ENCODE measurements at places on chromosomes 3 and 15.

DNA sequence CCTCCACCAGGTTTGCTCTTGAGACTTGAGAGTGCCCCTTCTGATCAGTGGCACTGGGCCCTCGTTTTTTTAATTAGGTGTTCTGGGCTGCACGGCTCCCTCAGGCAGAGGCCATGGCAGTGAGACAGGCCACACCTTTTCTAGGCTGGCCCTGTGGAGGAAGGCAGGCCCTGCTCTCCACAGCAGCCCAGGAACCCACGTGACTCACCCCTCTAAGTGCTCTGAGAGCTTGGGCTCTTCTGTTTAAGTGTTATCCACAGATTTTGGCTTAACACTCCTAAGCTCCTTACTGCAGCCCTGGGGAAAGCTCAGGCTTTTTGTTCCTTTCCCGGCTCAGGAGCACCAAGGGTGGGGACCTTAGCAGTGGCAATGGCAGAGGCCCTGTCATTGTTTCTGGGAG is 463.2 kb upstream of the GBE1 start:
- no peak for DNase-seq

DNA sequence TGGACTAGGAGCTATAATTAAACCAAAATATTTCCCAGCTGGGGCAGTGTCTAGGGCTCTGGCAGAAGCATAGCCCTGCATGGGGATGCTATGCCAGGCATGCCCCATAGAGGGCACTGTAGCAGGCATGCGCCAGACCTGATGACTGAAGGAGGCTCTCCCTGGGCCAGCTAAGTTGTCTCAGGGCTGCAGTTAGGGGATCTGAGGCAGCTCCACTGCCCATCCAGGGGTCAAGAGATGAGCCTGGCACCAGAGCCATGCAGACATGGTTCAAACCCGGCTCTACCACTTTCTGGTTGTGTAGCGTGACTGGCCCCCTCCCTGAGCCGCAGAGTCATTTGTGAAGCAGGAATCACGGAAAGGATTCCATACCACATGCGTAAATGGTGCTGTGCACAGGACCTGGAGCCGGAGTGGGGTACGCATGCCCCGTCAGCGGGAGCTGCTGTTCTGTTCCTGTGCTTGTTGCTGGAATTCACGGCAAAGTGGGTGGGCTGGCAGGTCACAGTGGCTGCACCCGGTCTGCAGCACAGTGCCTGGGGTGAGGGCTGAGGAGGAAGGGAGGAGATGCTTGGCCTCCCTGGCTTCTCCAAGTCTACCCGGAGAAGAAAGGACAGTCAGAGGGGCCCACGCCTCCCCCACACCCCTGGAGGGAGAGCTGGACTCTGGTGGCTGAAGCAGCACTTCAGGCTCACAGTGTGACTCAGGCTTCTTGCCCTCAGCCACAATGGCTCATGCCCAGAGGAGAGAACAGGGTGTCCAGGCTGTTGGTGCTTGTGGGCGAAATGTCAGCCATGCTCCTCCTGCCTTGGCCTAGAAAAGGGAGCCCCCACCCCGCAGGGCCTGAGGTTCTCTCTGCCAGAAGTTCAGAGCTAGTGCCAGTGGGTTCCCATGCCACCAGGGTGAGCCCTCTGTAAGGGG is 43.1 kb downstream of the DNASE1L3 start:
- no peak for DNase-seq

DNA sequence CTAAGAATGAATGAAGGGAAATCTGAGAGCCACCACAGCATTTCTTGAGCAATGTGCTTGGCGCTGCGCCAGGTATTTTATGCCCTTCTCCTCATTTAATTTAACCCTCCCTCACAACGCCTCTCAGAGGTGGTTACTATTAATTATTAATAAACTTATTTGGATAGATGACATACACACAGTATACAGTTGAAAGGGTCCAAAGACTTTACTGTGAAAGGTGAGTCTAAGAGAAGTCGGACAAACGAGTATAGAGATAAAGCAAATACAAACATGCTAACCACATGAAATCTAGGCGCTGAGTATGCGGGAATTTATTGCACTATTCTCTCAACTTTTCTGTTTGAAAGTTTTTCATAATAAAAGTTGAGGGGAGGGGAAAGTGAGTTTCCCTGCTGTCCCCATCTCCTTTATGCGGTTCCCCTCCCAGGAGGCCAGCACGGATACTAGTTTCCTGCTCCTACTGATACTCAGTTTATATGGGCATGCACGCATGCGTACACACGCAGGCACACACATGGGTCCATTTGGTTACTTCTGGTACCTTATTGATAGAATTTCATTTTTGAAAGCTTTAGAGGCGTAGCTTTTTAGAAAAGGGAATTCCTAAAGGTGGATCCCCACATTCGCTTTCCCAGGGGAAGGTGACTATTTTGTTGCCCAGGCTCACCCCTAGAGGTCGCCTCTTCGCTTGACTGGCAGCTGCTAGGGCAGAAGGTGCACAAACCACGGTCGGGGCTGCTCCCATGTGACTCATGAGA is 28.5 kb upstream of the KCTD6 start:
- no peak for DNase-seq

DNA sequence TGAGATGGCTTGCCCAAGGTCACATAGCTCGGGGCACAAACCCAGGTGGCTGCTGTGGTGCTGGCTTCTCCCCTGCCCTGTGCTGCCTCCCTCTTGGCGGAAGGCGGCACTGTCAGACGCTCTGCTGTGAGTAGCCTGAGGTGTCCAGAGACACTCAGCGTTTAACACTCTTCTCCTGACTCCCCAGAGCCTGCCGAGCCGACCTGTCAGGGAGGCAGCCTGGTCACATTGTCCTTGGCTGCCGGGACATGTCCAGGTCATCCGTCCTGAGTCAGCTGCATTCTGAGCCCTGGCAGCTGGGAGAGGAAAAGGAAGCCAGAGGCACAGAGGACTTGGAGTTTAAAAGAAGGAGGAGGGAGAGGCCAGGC is 4.7 kb downstream of the LMAN1L start:
- DNase-seq = peak; percentile 16

GRCh38 chr3:107065094-107065861 is 312.0 kb upstream of the CCDC54 start:
- peak; percentile 53 for DNase-seq

- no peak for DNase-seq
Measured at GRCh38 chr3:109339714-109340648, 2.6 kb upstream of the DPPA4 start.

DNA sequence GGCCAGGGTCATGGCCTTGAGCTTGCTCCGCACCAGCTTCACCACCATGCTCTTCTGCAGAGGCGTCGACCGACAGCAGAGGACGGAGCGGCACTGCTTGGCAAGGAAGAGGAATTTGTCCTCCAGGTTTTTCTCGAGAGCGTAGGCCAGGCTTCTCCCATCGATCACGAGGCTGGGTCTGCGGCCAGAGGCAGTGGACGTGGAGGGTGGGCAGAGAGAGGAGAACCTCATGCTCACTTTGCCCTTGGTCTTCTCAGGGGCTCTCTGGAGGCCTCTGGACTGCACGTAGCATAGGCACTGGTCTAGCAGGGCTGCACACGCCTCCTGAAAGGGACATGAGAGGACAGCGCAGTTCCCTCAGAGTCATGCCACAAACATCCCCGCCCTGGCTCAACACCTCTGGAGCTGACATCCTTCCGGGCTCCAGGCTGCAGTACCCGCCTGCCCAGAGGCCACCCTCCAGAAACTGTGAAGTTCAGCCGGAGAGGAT is 168.3 kb downstream of the ATP10A start:
- no peak for DNase-seq

GRCh38 chr15:67090297-67091070 is 25.1 kb downstream of the SMAD3 start:
- DNase-seq = no peak

GRCh38 chr15:51751697-51752683 is 593 bp downstream of the TMOD2 start:
- DNase-seq = peak; percentile 62

GRCh38 chr3:179076243-179077027 is 4.8 kb upstream of the ZMAT3 start:
- DNase-seq = no peak

DNA sequence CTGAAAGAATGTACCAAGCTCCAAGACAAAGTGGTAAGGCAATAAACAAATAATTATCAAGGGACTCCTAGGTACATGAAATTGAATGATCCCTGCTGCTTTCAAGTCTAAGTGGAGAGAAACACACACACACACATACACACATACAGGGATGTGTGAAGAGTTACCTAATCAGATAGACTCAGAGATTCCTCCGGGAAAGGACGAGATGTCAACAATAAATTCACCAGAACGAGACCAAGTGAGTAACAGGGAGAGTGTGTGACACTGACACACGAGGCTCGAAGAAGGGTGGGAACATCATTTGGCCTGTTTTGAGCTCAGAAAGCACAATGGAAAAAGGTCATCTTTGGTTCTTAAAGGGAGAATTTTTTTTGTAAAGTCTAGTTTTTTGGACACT is 13.4 kb downstream of the LRIG1 start:
- no peak for DNase-seq

DNA sequence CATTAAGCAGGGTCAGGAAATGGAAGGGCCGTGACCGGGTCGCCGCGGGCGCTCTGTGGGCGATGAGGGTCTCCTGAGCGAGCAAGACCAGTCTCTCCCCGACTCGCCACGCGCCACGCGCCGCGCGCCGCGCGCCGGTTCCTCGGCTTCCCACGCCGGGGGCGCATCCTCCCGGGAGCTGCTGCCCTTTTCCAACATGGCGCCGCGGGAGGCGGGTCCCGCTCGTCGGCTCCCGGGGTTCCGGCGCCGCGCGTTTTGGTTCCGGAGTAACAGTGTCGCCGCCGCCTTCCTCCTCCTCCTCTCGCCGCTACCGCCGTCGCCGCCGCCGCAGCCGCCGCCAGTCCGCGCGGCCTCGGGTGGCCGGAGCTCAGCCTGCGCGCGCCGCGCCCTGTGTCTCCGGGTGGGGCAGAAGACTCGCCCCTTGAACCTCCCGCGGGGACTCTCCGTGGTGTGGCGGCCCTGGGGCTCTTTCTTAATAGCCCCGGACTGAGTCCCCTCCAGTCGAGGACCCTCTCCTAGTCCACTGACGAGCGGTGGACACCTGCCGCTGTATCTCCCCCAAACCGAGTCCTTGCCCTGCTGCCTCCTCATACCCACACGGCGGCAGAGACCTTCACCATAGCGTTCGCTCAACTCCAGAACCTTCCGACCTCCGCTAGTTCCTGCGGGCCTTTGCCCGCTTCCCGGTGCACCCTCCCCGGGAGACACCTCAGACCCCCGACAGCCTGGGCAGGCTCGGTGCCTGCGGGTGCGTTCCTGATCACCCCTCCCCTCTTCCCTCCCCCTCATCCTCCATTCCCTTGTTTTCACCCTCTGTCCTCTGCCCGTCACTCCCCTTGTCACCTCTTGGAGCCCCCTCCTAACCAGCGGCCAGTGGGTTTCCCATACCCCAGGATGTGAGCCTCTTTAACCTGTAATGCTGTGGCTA is at the start of gene MAP2K5:
TSS of gene MAP2K5 (plus strand) at position 284 of the 928 bp plus-strand sequence. CDS start at position 917, 633 bp downstream.
- peak; percentile 80 for DNase-seq

DNA sequence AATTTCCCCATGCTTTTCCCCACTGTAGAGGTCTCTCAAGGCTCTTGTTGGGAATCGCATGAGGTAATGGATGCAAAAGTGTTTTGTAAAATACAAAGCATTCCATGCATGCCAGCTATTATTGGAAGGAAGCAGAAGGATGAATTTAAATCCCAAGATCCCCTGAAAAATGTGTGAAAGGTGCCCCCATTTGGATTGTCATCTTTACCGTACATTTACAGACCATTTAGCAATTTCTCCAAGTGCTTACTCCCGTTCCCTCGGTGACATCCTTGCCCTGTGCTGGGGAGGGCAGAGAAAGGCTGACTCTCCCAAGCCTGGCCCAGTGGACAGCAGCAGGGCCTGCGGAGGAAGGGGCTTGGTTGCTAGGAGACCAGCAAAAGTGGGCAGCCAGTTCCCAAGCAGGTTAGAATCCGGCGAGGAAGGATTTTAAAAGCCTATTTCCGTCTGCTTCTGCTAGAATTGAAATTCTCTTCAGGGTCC is 31.1 kb upstream of the NEO1 start:
- DNase-seq = peak; percentile 50

GRCh38 chr3:69490235-69490634 is 104.3 kb upstream of the FRMD4B start:
- no peak for DNase-seq

DNA sequence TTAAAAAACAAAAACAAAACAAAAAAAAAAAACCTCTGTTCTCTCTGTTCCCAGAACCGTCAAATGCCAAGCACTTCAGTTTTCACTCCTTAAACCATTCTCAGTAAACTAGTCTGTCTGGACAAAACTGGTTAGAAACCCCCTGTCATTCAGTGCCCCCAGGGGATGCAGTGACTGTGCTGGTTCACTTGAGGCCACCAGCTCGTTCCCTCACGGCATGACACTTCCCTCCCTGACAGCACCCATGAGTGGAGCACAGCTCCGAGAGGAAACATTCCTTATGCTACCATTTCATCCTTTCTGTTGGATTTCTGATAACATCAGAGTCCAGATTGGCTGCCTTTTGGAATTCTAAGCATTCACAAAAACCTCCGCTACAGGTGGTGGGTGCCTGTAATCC is 244.0 kb upstream of the TPM1 start:
- no peak for DNase-seq

GRCh38 chr3:4614070-4614469 is 120.9 kb downstream of the ITPR1 start:
- no peak for DNase-seq

DNA sequence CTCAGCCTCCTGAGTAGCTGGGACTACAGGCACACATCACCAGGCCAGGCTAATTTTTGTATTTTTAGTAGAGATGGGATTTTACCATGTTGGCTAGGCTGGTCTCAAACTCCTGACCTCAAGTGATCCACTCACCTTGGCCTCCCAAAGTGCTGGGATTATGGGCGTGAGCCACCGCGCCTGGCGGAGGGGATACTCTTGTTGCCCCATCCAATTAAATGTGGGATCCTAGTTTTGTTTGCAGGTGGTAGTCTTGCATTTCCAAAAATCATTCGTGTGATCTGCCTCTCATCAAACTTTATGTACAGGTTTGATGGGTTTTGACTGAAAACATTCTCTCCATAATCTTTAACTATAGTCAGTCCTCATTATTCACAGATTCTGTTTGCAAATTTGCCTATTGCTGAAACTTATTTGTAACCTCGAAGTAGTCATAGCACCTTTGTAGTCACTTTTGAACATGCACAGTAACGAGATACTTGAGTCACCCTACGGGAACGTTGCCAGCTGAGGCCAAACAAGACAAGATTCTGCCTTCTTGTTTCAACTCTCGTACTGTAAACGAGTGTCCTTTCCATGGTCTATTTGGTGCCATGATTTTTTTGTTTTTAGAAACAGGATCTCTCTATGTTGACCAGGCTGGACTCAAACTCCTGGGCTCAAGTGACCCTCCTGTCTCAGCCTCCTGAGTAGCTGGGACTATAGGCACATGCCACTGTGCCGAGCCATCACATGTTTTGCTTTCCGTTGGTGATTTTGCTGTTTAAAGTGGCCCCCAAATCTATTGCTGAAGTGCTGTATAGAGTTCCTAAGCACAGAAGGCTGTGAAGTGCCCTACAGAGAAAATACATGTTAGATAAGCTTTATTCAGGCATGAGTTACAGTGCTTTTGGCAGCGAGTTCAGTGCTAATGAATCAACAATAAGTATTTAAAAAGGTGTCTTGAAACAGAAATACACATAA is 8.1 kb upstream of the MAPK6 start:
- no peak for DNase-seq

- DNase-seq = no peak
Measured at GRCh38 chr15:65909831-65910230, 40.5 kb downstream of the RAB11A start.

Measured in spinal cord (tissue), 10 donors.